ENCODE measurements at places on chromosomes 7 and 10. TPM values are rescaled to one million over a fixed set of nuclear protein-coding genes. Genes with fewer than 3 reads are reported as not detected.
A peak's percentile ranks its signal among the peaks of the same experiment; 100 is the strongest.

ZNF37A gene
- total RNA-seq, result 8.1 TPM

- DNase-seq, result peak; percentile 93
These were observed 34.5 kb downstream of the GOT1 start for GRCh38 chr10:99395750-99396445.

GRCh38 chr10:116545122-116545521 is 609 bp upstream of the PNLIP start:
- no peak for DNase-seq

SRRT gene
- 49.6 TPM for total RNA-seq

- no peak for DNase-seq
These were observed 179.3 kb upstream of the FZD8 start for GRCh38 chr10:35821339-35821911.

GRCh38 chr10:59093461-59093860 is 83.0 kb upstream of the PHYHIPL start:
- no peak for DNase-seq

GRCh38 chr7:44128721-44129582 is 5.6 kb upstream of the POLD2 start:
- no peak for DNase-seq

DNA sequence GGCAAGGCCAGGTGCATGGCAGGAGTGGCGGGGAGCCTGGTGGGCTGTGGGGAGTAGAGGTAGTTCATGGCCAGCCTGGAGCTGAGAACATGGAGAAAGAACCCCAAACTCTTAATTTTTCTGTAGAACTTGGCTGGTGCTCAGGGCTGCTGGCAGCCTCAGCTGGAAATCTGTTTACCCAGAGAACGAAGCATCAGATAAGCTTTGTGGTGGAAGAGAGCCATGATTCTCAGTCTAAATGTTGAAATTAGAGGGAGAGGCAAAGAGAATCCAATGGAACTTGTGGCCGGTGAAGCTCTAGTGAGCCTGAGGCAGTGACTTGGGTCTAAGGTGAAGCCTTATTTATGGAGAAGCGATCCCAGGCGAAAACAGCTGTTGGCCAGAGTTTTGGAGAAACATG is 126.4 kb downstream of the CCDC3 start:
- peak; percentile 3 for DNase-seq

TRPV6 gene
- total RNA-seq, result not detected

MXI1 gene
- 9.0 TPM for total RNA-seq

DNA sequence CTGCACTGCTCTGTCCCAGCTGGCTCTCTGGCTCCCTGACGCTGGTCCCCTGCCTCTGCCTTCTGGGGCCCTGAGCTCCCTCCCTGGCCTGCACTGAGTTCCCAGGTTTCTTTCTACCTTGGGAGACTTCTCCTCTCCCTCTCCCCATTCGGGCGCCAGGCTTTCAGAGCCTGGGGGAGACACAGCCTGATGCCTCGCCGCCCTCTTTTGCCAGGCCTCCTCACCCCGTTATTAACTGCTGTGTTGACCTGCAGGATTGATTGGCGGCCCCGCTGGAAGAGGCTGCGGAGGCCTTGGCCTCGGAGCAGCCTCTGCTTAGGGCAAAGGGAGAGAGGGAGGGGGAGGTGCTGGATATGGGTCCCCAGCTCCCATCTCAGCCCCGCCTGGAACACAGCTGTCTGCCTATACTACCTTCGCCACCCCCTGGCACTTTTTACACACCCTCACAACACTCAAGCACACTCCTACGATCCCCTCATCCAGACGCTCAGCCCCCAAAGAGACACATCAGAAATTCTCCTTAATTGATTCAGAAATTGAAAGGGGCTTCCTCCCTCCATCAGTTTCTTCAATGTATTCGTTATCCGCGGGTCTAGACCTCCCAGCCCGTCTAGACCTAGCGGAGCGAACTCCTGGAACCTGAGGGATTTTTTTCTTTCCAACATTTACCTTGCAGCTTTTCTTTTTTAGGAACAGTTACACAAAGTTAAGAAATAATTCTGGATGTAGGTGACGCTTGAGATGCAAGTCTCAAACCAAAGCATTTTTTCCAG is 7.1 kb upstream of the PAX2 start:
- DNase-seq, result no peak

DNA sequence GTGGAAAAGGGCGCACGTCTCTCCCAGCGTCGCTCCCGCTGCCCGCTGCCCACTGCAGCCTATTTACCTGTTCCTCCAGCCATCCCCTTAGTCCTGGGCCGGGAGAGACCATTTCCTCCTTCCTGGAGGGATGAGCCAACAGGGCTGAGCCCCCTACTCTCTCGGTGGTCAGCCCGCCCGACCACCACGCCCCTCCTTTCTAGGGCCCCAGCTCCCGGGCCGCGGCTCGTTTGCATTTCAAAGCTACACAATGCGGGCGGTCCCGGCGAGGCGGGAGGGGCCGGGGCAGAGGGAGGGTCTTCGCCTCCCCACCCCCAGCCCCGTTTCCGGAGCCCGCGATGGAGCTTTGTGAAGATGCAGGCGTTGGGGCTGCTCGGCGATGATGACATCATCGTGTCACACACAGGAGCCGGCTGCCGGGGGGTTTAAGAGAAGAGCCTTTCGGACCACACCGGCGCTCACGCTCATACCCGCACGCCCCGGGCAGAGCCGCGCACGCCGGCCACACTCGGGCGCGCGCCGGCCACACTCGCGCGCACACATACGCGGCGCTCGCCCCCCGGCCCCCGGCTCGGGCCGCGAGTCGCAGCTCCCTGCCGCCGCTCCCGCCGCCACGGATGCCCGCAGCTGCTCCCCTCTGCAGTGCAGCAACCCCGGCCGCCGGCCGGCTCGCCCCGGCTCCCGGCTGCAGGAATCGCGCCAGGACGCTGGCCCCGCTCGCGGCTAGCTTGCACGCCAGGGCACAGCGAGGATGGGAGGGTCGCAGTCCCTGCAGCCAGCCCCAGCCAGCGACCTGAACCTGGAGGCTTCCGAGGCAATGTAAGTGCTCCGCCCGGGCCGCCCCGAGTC is 107.7 kb upstream of the BTBD16 start:
- DNase-seq, result peak; percentile 39

NPC1L1 gene
- total RNA-seq, result not detected

- no peak for DNase-seq
These were observed 9.9 kb upstream of the NPVF start for GRCh38 chr7:25238066-25238725.

DNA sequence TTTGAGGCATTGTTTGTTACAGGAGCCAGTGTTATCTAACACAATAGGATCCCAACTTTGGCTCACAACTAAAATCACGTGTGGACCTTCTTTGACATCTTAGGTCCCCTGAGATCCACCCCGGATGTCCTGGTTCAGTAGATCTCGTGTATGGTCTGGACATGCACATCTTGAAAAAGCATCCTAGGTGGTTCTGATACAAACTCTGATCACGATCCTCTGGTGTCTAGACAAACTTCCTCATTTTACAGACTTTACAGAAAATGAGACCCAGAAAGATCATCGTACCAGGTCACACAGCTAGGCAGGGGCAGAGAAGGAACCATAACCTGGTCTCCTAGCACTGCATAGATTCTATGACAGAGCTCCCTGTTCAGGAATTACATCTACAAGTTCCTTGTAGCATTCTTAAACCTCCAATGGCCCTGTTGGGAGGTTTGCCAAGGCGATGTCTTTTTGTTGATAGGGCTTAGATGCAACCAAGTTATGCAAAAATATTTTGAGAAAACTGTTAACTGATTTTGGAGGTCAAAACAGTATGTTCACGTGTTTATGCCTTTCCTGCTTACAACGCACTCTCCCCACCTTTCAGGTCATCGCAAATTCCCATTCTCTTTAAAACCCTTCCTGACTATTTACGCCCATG is 30.8 kb upstream of the CHST15 start:
- DNase-seq, result no peak

- DNase-seq, result no peak
These were observed 23.7 kb upstream of the RASSF4 start for GRCh38 chr10:44935966-44936295.

DNA sequence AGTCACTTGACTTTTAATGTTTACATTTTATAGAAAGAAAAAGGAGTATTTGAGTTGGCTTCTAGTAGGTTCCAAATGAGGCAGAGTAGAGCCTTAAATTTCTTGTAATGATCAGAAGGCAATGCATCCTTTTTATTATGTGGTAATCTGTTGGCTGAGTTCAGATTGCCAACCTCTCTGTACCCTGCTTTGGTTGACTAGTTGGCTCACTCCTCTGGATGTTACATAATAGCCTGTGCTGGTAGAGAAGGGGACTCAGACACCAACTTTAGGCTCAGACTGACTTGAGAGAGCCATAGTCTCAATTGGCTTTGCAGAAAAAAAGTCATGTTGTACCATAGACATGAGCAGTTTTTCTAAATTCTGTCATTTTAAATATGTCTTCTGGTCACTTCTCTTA is 46.8 kb upstream of the GLCCI1 start:
- no peak for DNase-seq

SHH gene
- total RNA-seq, result not detected

GRCh38 chr10:102109166-102110116 is 10.7 kb downstream of the LDB1 start:
- DNase-seq, result no peak

DNA sequence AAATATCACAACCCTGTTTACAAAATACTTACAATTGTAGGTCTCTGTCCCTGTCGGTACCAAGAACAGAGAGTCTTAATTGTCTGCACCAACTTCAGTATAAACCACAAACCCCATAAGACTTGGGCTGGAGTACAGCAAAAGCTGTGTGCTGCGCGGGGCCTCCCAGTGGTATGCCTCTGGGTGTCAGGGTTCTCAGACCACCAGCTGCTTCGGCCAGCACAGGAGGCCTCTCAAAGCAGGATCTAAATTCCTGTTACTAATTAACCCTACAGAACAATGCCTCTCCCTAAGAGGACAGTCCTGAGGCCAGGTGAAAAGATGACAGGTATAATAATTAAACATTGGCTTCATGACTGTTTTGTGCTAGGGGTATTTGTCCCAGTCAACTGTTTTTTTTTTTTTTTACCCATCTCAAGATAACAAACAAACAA is 957 bp upstream of the SVIL start:
- DNase-seq, result peak; percentile 84

FANK1 gene
- 0.68 TPM for total RNA-seq

- DNase-seq, result no peak
These were observed 27.8 kb upstream of the TNRC18 start for GRCh38 chr7:5451391-5451790.

Data from RPMI7951 (cell line).